ENCODE measurements at places on chromosomes 12 and 14. TPM values are rescaled to one million over a fixed set of nuclear protein-coding genes. Genes with fewer than 3 reads are reported as not detected.

- no peak for ATAC-seq
Measured at GRCh38 chr12:133222211-133222610, 13.5 kb downstream of the ANHX start.

The APOF gene
- total RNA-seq: not detected

GRCh38 chr12:19846574-19846973, 407.3 kb downstream of the AEBP2 start:
- ATAC-seq: no peak

The FIGNL2 gene
- total RNA-seq: not detected

- no peak for ATAC-seq
Measured at GRCh38 chr14:34449819-34450541, 12.1 kb downstream of the SPTSSA start.
